ENCODE measurements at places on chromosomes 2 and 18.

DNA sequence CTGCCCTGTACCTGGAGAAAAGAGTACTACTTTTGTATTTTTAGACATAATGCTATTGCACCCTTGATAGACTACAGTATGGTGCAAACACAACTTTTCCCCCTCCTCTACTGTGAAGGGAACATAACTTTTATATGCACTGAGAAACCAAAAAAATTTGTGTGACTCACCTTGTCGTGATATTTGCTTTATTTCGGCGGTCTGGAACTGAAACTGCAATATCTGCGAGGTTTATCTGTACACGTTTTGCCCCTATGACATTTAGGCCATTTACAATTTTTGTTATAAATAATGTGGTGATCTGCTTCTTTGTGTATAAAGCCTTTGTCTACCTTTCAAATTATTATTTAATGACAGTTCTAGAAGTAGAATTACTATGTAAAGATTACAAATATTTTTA, 34.4 kb upstream of the AAK1 start:
- no peak for DNase-seq

DNA sequence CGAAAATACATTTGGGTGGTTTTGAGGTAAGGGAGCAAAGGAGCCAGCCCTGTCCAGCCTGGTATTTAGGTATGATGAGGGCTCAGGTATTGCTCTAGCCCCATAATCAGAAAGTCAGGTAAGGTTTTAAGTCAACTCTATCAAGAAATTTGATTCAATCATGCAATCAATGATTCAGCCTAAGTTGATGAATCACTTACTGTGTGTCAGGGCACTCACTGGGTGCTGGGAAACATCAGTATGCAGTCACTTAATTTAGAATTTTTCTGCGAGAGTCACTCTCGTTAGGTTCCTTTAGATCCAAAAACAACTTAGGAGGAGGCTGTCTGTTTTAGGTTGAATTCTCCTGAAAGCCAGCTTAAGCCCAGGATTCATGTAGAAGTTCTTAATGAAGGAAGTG, 17.7 kb upstream of the SERPINB2 start:
- peak; percentile 93 for DNase-seq

DNA sequence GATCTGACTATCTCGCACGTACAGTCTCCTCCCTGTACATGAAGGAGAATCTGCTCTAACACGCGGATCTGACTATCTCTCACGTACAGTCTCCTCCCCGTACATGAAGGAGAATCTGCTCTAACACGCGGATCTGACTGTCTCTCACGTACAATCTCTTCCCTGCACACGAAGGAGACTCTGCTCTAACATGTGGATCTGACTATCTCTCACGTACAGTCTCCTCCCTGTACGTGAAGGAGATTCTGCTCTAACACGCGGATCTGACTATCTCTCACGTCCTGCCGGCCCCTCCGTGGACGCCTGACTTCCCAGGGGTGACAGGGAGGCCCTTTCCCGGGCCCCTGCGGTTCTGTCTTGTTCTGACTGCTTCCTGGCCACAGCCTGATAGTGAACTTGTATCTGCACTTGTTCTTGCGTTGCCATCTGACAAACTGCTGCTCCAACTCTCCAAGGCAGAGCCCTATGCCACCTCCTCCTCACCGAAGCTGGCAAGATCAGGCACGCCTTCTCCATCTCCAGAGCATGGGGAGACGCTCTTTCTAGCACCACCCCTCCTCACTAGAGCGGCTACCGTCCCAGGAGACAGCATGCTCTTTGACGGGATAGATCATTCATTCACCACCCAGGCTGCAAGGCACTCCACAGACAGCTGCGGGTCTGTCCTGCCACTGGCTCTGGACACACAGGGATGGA, 238.6 kb downstream of the TWIST2 start:
- no peak for DNase-seq

DNA sequence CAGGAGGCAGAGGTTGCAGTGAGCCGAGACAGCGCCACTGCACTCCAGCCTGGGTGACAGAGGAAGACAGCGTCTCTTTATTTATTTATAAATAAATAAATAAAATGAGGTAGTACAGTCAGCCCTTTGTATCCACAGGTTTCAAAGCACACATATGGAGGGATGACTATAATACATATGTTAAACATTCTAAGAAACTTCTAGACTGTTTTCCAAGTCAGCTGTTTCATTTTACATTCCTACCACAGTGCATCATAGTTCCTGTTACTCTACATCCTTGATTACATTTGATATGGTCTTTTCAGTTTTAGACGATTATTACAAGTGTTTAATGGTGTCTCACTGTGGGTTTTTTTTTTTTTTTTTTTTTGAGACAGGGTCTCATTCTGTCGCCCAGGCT, 157.6 kb downstream of the ATAD2B start:
- peak; percentile 38 for DNase-seq

DNA sequence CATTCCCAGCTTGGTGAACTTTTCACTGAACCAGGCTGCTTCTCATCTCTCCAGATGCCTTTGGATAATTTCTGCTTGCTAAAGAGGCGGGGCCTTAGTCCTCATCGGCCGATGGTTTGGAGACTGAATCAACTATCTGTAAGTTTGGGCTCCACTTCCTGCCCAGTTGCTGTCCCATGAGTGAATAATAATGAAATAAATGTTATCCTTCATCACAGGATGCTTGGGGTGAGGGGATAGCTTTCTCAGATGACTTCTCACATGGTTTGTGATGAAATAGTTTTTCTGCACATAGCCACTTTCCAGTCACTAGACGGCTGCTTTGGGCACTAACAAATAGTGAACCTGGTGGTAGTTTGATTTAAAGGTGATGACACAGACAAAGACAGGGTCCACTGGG, 376.6 kb upstream of the TRIB2 start:
- DNase-seq = no peak

DNA sequence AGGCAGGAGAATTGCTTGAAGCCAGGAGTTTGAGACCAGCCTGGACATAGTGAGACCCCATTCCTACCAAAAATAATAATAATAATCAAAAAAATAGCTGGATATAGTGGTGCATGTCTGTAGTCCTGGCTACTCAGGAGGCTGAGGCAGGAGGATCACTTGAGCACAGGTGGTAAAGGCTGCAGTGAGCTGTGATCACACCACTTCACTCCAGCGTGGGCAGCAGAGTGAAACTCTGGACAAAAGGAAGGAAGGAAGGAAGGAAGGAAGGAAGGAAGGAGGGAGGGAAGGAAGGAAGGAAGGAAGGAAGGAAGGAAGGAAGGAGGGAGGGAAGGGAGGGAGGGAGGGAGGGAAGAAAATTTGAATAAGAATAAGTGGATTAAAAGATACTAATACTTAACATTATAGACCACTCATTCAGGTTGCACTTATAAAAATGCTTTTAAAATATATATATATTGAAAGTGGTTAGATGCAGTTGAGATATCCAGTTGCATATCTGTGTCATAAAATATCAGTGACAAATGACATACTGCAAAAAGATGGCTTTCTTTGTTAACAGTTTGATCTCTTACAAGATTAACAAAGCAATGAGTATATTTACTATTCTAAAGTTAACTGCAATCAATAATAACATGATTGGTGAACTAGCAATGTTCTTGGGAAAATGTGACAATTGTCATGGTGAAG, 702.4 kb downstream of the CPS1 start:
- DNase-seq = no peak

DNA sequence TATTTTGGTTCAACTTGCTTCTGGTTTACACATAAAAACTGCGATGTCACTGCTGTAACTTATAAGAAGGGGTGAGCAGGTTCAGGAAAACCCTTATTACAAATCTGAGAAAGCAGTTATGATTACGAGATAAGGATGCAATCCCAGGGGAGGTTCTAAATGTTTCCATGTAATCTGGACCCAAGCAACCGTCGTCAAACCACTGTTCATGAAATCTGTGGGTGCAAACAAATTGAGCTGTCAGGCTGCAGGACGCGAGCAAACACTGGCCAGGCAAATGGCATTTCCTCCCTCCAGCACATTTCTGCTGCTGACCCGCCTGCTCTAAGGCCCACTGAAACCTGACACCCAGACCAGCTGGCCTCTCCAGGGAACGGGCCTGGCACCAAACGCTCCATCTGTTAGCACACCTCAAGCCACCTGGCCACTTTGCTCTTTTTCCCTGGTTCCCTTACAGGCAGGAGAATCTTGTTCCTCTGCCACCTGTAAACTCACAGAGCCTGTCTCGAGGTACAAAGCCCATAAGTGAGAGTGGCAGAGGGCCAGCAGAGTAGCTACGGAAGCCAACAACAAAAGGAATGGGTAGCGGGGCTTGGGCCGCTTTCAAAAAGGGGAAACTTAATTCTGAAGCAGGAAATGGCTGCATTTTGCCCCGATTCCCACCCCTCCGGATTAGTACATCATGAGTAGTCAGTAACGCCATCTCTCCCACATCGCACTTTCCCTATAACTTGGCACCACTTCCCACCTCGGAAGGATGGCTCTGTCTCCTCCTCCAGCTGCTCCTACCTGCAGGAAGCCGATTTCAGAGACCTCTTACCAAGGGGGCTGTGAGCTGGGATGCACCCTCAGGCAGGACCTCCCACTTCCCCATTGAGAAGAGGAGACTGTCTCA, 26.5 kb downstream of the CRACDL start:
- peak; percentile 48 for DNase-seq

DNA sequence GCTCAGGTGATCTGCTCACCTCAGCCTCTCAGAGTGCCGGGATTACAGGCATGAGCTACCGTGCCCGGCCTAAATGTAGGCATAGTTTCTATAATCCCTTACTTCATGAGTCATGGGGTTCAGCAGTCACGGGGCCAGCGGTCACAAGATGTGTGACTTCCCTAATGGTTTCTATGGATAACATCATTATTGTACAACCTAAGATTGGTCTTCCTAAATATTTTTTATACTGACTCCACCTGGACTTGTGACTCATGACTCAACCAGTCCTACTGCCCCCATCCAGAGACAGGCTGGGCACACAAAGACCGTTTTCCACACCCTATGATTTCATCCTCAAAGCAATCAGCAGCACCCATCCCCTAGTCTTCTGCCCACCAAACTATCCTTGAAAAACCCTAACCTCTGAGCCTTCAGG, 15.9 kb downstream of the FAM210A start:
- peak; percentile 93 for DNase-seq

DNA sequence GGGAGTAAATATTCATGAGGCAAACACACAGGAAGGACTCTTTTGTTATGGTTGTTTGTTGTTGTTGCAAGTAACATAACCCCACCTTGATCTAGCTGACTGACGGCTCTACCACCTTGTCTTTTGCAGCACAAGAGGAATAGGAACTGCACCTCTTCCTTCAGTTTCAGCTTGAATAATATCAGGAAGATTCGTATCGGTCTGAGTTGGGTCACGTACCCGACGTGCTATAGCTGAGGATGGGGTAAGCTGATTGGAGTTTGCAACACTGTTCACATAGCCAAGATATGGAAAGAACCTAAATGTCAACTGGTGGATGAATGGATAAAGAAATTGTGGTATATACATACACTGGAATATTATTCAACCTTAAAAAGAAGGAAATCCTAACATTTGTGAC, 14.5 kb upstream of the IL1RN start:
- DNase-seq = no peak

GRCh38 chr2:227783404-227784138, 30.1 kb upstream of the CCL20 start:
- DNase-seq = no peak

GRCh38 chr2:233422050-233422639, 67.9 kb downstream of the DGKD start:
- DNase-seq = peak; percentile 75

DNA sequence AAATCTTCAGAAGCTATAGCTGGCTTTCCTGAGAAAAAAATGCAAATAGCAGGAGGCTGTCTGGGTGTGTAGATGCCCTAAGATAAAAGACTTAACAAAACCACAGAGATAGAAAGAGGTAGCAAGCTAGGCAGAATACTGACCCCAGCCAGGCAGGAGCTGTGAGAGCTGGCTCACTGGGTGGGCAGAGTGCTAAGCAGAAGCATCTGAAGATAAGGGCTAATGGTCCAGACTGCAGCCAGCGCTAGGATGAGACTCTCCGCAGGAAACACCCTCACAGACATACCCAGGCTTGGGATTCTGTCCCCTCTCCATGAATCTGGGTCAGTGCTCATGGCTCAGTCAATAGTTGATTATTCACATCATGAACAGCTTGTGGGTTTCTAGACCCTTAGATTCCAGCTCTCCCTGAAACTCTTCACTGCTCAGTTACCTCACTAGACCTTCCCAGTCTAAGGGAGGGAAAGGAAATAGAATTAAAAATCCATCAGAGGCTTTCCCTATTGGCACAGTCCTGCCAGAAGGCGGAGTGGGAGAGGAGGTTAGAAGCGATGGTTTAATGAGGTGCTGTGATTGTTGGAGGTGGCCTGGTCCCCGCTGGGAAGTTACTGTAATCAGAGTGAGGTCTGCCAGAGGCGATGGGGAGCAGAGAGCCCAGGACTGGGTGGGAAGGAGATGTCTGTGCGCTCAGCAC, 21.4 kb upstream of the CCBE1 start:
- DNase-seq = no peak

GRCh38 chr2:13308989-13309388, 592.3 kb downstream of the TRIB2 start:
- peak; percentile 82 for DNase-seq

- no peak for DNase-seq
These were observed 74.0 kb upstream of the PELI1 start for GRCh38 chr2:64218137-64218802.
